RPMI8226 (cell line): ENCODE measurements at places on chromosomes 5 and 9.

GRCh38 chr9:31272456-31273295, 1111.8 kb upstream of the ACO1 start:
- DNase-seq, result no peak

DNA sequence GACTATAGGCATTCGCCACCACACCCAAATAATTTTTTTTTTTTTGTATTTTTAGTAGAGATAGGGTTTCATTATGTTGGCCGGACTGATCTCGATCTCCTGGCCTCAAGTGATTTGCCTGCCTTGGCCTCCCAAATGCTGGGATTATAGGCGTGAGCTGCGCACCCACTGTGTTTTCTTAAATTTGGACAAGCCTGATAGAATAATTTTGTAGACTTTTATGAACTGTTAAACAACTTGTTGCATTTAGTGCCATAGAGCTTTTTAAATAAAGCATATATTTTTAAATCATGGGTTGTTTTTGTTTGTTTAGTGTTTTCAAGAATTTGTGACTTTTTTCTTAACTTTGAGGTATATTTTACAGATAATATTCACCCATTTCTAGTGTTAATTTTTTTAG, 4.8 kb downstream of the PHAX start:
- DNase-seq, result no peak

DNA sequence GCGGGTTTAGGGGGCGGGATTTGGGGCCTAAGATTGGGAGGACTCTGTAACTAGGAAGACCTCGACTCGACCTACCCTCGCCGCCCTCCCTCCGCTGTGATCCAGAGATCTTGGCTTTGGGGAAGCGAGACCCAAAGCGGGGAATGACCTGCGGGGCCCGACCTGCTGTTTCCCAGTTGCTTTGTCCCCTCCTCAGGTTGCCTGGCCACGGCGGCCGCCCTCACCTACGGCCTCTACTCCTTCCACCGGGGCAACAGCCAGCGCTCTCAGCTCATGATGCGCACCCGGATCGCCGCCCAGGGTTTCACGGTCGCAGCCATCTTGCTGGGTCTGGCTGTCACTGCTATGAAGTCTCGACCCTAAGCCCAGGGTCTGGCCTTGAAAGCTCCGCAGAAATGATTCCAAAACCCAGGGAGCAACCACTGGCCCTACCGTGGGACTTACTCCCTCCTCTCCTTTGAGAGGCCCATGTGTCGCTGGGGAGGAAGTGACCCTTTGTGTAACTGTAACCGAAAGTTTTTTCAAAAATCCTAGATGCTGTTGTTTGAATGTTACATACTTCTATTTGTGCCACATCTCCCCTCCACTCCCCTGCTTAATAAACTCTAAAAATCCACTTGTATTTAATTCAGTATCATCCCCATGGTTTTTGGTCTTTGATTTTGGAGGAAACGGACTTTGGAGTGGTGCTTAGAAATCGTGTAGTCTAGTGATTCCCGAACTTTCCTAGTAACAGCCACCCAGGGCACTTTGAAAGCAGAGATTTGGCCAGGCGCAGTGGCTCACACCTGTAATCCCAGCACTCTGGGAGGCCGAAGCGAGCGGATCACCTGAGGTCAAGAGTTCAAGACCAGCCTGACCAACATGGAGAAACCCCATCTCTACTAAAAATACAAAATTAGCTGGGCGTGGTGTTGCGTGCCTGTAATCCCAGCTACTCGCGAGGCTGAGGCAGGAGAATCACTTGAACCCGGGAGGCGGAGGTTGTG, 878 bp downstream of the HIGD2A start:
- no peak for DNase-seq

- peak; percentile 86 for DNase-seq
Measured at GRCh38 chr5:30878746-30879145, 314.7 kb upstream of the CDH6 start.

- no peak for DNase-seq
Measured at GRCh38 chr5:163706053-163706771, 200.8 kb downstream of the MAT2B start.

DNA sequence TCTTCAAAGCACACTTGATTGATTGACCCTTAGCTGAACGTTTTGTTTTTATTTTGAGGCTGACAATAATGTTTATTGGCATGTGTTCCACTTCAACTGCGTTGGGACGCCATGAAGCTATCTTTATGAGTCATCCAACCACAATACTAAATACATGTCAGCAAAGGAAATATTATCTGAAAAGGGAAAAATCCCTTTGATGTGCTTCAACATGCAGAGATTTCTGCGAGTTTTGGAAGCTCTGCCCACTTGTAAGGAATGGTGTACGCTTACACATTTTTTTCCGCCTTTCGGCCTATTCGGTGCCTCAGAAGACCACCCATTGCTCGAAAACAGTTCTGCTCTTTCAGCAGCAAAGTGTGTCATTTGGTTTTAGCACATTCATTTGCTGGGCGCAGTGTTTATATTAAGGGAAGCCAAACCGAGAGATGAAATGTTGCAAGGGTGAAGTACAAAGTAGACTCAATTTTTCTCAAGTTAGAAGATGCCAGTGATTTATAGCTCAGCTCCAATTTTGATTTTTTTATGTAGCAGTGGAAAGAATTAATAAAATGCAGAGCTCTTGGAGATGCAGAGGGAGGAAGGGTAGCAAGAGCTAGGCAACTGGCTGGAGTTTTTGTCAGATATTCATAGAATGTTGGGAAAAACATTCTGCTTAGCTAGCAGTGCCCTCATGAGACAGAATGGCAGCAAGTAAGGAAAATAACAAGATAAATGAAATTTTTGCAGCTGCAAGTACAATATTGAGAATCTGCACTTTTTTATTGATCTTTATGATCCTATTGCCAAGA, 68.9 kb downstream of the PRDM6 start:
- DNase-seq, result no peak

- no peak for DNase-seq
Measured at GRCh38 chr9:127876026-127876763, 1.3 kb downstream of the AK1 start.

DNA sequence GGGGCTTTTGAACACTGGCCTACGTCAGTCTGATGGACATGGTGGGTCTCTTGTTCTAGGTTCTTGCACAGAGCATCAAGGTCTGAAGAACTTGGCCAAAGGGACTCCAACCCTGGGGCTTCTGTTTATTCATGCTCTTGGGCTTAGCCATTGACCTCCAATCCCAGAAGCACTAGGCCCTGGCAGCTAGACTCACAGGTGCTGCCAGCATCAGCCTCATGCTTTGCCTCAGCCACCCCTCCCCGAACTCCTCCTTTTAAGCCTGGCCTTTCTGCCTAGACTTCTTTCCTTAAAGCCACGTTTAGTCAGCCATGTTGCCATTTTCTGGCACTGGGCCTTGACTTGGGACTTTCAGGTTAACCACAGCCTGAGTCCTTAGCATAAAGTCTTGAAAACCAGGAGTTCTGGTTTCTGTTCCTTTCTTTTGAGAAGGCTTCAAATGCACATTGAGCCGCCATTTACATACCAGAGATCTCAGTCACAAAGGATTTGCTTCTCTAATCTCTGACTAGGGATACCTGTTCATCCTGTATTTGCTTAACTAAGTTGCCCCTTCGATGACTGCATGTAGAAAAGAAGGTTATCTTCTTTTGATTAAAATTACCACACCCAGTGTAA, 54.7 kb downstream of the ANGPTL2 start:
- peak; percentile 95 for DNase-seq

- no peak for DNase-seq
Measured at GRCh38 chr9:99465231-99465907, 243.3 kb downstream of the SEC61B start.

DNA sequence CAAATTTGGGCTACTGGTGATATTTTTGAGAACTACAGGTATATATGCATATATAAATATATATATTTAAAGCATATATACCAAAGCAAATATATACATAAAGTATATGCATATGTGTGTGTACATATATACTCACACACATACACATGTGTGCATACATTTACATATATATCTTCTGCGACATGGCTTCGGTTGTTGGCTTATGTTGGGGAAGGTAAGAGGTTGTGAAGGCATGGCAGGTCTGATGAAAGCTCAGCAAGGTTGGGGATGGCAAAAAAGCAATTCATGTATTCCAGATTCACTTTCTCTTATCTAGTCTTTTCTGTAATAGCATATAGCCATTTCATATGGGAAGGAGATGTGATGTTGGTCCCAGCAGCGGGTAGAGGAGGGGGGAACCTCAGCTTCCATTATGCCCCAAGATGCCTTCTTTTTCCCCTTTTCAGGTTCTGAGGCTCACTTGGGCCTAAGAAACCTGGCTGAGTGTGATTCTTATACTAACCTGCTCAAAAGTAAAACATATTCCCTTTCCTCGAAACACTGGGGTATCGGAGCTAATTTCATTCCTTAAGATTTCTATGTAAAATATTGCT, 201.7 kb downstream of the MEF2C start:
- DNase-seq, result no peak
